ENCODE measurements at places on chromosomes 3 and 15. TPM values are rescaled to one million over a fixed set of nuclear protein-coding genes. Genes with fewer than 3 reads are reported as not detected.

PSTPIP1 gene
- polyA plus RNA-seq = 2.4 TPM

SLCO2A1 gene
- 20.1 TPM for polyA plus RNA-seq

ALDH1A2 gene
- 336 TPM for polyA plus RNA-seq

MAP6D1 gene
- polyA plus RNA-seq = 1.6 TPM

CPN2 gene
- polyA plus RNA-seq = 0.41 TPM

TMEM212 gene
- polyA plus RNA-seq = 0.09 TPM

NR2E3 gene
- 0.99 TPM for polyA plus RNA-seq

GATM gene
- 245 TPM for polyA plus RNA-seq

OCA2 gene
- polyA plus RNA-seq = 8.2 TPM

ISLR gene
- 69.0 TPM for polyA plus RNA-seq

SST gene
- polyA plus RNA-seq = 4.0 TPM

- no peak for DNase-seq
These were observed 18.5 kb downstream of the LIMD1 start for GRCh38 chr3:45612918-45613602.

GRCh38 chr3:169044331-169045113, 619.0 kb downstream of the MECOM start:
- DNase-seq = no peak

DNA sequence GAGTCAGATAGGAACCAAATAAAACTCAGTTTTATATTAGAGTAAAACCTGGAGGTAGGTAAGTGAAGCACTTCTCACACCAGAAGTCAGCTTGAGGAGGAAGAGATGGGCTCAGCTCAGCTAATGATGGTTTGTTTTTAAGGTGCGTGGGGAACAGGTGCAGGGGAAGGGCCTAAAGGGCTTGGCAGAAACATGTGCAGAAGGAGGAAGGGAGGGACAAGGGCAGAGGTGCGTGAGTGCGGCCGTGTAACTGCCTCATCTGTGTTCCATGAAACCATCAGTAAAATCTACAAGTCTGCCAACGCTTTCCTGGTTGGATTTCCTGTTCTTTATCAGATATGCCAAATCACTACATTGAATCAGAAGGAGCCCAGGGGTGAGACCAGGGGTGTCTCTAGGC, 19.9 kb downstream of the FYCO1 start:
- DNase-seq = no peak

DNA sequence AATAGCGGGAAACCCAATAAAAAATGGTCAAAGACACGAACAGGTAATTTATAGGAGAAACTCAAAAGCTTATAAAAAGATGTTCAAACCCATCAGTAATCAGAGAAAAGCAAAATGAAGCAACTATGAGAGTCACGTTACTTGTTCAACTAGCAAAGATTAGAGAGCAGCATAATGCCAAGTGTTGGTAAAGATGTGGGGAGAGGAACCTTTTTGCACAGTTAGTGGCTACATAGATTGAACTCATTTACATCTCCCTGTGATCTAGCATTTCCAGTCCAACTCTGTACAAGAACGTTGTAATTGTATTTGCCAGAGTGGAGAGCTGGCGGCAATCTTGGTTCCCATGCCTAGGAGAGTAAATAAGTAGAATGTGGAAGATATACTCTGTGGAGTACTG, 15.2 kb downstream of the CCR1 start:
- no peak for DNase-seq

DNA sequence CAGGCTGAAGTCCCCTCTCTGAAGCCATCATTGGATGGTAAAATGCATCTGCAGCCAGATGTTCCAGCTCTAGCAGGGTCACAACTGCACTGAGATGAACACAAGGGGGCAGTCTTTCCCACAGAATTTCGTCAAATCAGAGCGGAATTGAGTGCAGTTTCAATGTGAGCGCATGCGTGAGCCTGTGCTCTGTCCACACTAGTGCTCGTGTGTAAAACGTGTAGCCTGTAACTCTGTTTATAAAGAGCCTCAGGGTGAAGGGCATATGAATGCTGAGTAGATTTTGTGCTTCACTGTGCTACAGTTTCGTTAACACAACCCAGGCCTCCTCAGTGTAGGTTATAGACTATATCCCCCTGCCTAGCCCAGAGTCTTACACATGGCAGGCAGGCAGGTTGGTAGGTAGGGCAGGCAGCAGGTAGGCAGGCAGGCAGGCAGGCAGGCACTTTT, 92.7 kb upstream of the GOLGA6L4 start:
- peak; percentile 86 for DNase-seq

GRCh38 chr3:80233576-80233975, 465.8 kb upstream of the ROBO1 start:
- DNase-seq = no peak

- no peak for DNase-seq
These were observed 17.5 kb downstream of the PLA2G4F start for GRCh38 chr15:42138968-42139386.

DNA sequence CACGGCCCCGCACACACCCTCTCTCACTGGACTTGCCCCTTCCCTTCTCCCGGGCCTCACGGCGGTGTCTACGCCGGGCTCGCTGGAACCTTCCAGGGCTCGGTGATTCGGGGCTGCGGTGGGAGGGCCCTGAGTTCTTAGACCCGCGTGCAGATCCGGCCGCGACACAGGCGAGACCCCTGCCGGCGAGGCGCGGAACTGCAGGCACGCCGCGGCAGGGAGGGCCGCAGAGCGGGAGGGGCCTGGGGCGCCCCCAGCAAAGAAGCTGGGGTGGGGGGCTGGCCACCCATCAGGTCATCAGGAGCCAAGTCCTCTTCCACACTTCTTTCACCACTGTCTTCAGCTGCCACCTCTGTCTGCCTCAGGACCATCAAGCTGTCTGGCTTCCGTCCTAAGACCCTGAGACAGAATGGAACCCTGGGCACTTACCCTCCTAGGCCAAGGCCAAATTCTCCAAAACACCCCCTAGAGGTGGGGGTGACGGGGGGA, 164.5 kb downstream of the XXYLT1 start:
- peak; percentile 52 for DNase-seq

GRCh38 chr3:171788546-171789351, 21.5 kb downstream of the PLD1 start:
- DNase-seq = no peak

DNA sequence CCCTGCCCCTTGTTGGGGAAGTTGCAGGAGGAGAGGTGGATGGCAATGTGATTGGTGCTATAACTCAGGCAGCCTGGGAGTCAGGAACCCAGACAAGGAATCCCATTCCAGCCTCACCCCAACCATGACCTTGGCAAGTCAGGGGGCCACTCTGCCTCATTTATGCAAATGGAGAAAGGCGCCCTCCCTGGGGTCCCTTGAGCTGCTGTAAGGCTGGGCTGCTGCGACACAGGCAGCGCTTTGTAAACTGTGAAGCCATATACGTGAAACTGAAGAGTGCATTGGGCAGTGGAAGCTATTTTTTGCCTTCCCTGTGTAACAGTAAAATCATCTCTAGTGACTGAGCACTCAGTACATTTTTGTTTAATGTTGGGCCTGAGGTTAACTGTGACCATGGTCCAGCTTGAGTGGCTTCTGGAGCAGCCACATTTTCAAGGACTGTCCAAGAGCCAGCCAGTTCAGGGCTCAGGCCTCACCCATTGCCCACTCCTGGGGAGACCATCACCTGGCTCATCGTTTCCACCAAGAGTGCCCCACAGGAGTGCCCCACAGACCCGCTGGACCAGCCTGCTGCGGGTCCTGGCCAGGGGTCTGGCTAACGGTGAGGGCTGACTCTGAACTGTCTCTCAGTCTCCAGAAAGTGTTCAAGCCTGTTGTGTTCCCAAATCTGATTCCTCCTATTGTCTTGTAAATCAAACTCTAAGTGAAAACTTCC, 27.9 kb downstream of the KIF7 start:
- no peak for DNase-seq

DNA sequence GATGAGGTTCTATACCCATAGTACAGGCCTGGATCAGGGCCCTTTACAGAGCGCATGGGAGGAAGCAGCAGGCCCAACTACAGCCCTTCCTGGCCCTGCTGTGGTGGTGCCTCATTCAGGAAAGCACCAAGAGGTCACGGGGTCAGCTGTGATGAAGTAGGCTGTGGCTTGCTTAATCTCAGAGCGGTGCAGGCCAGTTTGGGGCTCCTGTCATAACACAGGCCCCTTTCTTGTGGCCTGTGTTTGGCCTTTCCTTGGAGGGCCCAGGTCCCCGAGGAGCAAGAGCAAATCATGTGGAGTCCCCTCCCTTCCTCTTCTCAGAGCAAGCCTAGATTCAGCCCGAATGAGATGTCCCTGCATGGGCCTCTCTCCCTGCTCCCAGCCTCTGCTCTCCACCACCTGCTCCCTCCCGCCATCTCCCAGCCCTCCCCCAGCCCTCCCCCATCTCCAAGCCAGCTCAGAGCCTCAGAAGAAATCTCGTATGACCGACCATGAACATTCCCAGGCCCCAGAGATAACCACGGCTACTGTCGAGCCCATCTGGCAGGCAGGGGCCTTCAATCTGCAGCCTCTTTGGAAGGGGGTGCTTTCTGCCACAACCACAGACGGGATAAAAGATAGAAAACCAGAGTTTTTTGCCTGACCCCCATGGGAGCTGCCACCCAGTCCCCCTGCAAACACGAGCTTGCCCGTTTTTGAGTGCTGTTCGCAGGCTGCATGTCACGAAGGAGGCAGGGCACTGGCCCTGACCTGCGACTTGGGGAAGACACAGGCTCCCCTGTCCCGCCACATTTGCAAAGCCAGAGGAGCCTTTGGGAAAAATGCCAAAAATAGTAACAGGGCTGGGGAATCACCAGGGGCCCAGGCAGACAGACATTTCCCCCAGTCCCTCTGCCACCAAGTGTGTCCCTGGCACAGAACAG, 32.3 kb upstream of the DUSP7 start:
- no peak for DNase-seq

DNA sequence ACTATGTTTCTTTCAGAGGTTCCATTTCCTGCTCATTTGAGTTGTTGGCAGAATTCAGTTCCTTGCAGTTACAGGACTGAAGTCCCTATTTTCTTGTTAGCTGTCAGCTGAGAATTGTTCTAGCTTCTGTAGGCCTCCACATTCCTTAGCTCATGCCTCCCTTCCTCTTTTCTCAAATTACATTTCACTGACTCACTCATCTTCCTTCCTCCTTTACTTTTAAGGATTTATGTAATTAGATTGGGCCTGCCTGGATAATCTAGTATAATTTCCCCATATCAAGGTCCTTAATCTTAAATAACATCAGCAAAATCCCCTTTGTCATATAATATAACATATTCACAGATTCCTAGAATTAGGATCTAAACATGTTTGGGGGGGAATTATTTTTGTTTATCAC, 40.6 kb upstream of the RBMS3 start:
- no peak for DNase-seq

GRCh38 chr3:121786485-121786884, 36.9 kb upstream of the GOLGB1 start:
- no peak for DNase-seq

GRCh38 chr3:146884296-146884695, 279.1 kb upstream of the PLSCR5 start:
- no peak for DNase-seq

- DNase-seq = peak; percentile 58
These were observed 110.1 kb upstream of the SKOR1 start for GRCh38 chr15:67715170-67715569.

Data from renal pelvis (tissue), 12 donors.